ENCODE measurements at places on chromosomes 5 and 9. TPM values are rescaled to one million over a fixed set of nuclear protein-coding genes. Genes with fewer than 3 reads are reported as not detected.

Gene DPP7
- total RNA-seq = 126 TPM

- no peaks in the 10 kb centered on the region for H3K27me3 ChIP-seq
- H3K36me3 ChIP-seq = no peaks in the 10 kb centered on the region
- no peak for DNase-seq
- H3K4me3 ChIP-seq = no peak overlapping the region
- peaks cover 2% of the 10 kb centered on the region for H3K4me1 ChIP-seq
These were observed 26.2 kb upstream of the ANKRD33B start for GRCh38 chr5:10537624-10538023.

DNA sequence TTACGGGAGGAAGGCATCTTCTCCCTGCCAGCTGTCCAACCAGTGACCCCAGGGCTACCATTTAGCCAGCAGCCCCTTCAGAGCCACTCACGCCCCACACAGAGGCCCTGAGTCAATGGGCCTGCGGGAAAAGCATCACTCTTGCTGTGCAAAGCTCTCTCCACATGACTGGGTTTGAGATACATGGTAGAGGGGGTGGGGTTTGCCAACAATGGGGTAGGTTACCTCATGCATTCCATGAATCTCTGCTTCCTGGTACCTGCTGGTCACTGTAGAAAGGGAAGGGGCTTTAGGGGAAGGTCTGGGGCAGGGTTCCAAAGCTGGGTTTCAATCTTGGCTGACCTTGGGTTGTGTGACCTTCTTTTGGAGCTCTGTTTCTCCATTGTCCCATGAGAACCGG, 22.9 kb upstream of the TTLL11 start:
- no peak overlapping the region for H3K4me3 ChIP-seq
- H3K36me3 ChIP-seq = no peaks in the 10 kb centered on the region
- H3K27ac ChIP-seq = no peak overlapping the region

Gene ZNF883
- 6.2 TPM for total RNA-seq

DNA sequence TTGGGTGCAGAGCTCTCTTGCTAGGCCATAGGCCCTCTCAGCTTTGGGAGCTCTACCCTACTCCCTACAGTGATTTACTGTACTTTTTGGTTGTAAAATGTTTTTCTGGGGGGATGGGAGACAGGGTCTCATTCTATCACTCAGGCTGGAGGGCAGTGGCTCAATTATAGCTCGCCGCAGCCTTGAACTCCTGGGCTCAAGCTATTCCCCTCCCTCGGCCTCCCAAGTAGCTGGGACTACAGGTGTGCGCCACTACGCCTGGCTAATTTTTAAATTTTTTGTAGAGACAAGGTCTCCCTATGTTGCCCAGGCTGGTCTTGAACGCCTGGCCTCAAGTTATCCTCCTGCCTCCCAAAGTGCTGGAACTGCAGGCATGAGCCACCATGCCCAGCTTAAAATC, 21.7 kb upstream of the RNF130 start:
- no peak overlapping the region for H3K27ac ChIP-seq
- H3K4me1 ChIP-seq = no peaks in the 10 kb centered on the region
- H3K4me3 ChIP-seq = no peak overlapping the region

- no peak for DNase-seq
- H3K4me1 ChIP-seq = no peaks in the 10 kb centered on the region
- no peaks in the 10 kb centered on the region for H3K36me3 ChIP-seq
- H3K4me3 ChIP-seq = no peak overlapping the region
- no peak overlapping the region for H3K27ac ChIP-seq
These were observed 55.5 kb upstream of the SPATA31C2 start for GRCh38 chr9:88193766-88194165.

DNA sequence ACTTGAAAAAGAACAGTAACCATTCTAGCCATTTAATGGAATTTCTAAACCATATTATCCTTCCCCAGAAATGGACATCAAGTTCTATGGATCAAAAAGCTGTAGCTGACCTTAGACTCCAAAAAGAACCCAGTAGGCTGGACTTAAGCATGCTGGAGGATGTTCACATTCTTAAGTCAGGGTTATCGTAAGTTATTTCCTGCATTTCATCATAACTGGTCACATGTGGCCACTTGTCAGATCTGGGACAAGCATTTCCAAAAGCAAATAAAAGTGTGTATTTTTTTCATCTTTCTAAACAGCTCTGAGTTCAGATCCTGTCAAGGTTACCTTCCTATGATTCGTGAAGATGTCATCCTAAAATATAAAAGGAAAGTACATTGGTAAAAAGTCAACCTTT, 274.5 kb upstream of the PTGER4 start:
- peak; percentile 28 for DNase-seq
- no peaks in the 10 kb centered on the region for H3K36me3 ChIP-seq
- peaks cover 1% of the 10 kb centered on the region for H3K4me1 ChIP-seq
- no peak overlapping the region for H3K4me3 ChIP-seq
- H3K27ac ChIP-seq = no peak overlapping the region
- H3K27me3 ChIP-seq = no peaks in the 10 kb centered on the region

DNA sequence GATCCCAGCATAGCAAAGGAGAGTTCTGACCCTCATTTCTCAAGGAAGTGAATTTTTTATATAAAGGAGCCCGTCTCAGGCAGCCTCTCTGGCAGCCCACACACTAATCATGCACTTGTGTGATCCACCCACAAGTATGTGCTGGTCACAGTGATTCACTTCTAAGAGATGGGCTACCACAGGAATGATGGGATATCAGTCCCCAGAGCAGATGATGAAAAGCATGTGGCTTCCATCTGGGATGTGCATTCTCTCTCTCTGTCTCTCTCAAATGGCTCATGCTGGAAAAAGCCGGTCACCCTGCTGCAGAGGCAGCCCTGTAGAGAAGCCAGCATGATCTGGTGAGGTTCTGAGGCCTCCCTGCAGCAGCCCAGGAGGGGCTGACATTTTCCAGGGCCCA, 74.2 kb upstream of the ADCY2 start:
- DNase-seq = peak; percentile 44
- H3K27me3 ChIP-seq = no peaks in the 10 kb centered on the region
- H3K4me1 ChIP-seq = peaks cover 10% of the 10 kb centered on the region
- H3K4me3 ChIP-seq = no peak overlapping the region
- H3K27ac ChIP-seq = peak overlapping the region; percentile 75
- no peaks in the 10 kb centered on the region for H3K36me3 ChIP-seq

GRCh38 chr5:134444941-134445471, 33.3 kb upstream of the CDKN2AIPNL start:
- no peak overlapping the region for H3K27ac ChIP-seq
- H3K36me3 ChIP-seq = no peaks in the 10 kb centered on the region
- no peak for DNase-seq
- no peaks in the 10 kb centered on the region for H3K27me3 ChIP-seq
- no peak overlapping the region for H3K4me3 ChIP-seq

Gene ANKRD18A
- total RNA-seq = not detected

Gene RANBP17
- total RNA-seq = 10.0 TPM

Gene SARDH
- 9.0 TPM for total RNA-seq

Gene CSF2
- 0.51 TPM for total RNA-seq

Gene C9orf50
- 0.17 TPM for total RNA-seq

Gene SLC6A3
- total RNA-seq = not detected

Gene LRRC70
- total RNA-seq = 1.3 TPM
